ENCODE measurements at places on chromosomes 7 and 10.
A peak's percentile ranks its signal among the peaks of the same experiment; 100 is the strongest.

DNA sequence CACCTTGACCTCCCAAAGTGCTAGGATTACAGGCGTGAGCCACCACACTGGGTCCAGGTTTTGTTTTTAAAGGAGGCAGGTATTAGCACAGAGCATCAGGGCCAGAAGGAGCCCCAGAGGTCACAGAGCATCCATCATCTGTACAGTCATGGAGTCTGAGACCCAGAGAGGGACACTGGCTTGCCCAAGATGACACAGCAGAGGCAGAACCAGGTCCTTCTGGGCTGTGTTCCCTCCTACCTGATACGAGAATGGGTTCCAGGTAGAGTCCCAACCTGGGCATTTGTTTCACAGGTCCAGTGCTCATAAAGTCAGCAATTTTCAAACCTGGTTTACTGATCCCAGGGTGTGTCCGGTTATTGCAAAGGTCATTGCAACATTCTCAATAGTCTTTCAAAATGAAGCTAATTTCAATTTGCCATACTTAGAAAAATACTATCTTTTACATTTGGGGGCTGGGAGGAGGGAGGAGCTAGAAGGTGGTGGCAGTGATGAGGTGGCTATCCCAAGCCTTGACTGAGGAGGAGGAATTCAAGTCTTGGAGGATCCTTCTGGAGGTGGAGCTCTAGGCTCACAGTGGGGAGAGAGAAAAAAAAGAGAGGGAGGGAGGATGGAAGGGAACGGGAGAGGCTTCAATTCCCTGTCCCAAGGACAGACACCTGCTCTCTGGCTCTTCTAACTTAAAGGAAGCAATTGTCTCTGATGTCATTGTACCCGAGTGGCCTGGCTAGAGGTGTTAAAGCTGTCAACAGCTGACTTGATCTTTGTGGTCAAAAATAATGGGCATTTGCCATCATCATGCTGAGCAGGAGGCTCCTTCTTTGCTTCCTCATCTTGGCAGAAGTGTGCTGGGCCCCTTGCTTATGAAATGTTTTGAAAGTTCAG, 8.1 kb downstream of the MXI1 start:
- DNase-seq: no peak

- no peak for DNase-seq
Measured at GRCh38 chr10:120613180-120613579, 156.2 kb downstream of the PLPP4 start.

GRCh38 chr7:4738711-4739527, 36.5 kb upstream of the AP5Z1 start:
- no peak for DNase-seq

GRCh38 chr7:127891144-127891543, 140.1 kb downstream of the LRRC4 start:
- no peak for DNase-seq

DNA sequence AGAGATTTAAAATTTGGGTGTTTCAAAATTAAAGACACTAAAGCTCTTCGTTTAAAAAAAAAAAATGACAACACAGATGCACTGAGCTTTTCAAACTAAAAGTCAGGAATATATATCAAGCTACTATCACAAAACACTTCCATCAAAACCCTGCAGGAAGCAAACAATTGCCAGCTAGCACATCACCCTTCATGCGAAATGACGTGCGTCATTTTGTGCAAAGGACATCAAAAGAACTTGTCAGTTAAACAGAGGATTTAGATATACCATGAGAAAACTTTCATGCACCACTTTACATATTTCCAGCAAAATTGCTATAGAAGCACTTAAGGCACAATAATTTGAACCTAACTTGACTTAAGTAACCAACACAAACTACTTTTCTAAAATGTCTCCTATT, 264.7 kb downstream of the GRM8 start:
- no peak for DNase-seq

GRCh38 chr10:4755286-4755989, 70.6 kb upstream of the AKR1E2 start:
- DNase-seq: no peak

DNA sequence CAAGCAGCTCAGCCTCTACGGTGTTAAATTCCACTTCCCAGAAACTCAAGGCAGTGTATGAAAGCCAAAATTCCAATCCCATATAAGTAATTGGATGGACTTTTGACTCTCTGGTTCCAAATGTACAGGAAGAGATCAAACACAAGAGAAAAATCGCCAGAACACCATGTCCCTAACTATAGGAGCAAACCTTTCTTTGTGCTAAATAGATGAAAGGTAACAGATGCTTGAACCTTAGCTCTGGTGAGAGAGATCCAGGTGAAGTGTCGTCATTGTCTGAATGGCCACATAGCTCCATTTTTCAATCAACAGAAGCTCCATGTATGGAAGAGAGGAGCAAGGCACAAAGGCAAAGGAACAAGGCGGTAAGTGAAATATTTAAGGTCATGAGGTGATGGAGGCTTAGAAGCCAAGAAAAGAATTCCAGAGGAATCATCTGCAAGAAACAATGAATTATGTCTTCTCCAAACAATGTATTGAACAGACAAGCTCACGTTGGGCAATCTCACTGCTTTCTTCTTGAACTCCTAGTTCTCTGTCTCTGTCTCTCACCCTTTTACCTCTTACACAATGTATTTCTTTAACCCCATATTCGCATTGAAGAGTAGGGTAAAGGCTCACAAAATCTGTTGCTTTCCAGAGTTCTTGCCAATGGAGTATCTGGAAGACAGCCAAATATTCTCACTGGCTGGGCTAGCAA, 585.1 kb downstream of the GATA3 start:
- DNase-seq: no peak

- peak; percentile 32 for DNase-seq
Measured at GRCh38 chr7:13144673-13145072, 457.2 kb downstream of the ARL4A start.

GRCh38 chr7:31805209-31805818, 118.3 kb downstream of the PPP1R17 start:
- DNase-seq: no peak

Data from right hindlimb (tissue), 1 donor.